ENCODE measurements at places on chromosomes 16 and 17. TPM values are rescaled to one million over a fixed set of nuclear protein-coding genes. Genes with fewer than 3 reads are reported as not detected.

PLLP gene
- total RNA-seq = 4.9 TPM

FOXC2 gene
- 11.3 TPM for total RNA-seq

PERCC1 gene
- 0.83 TPM for total RNA-seq

KREMEN2 gene
- 4.5 TPM for total RNA-seq

KLHL10 gene
- total RNA-seq = not detected

TRPV3 gene
- total RNA-seq = 3.4 TPM

WIPF2 gene
- total RNA-seq = 27.2 TPM

ARL5C gene
- not detected for total RNA-seq

KCNAB3 gene
- 2.8 TPM for total RNA-seq

CHP2 gene
- total RNA-seq = 0.17 TPM

CACNG5 gene
- 0.68 TPM for total RNA-seq

IRX3 gene
- total RNA-seq = 30.0 TPM

FBXO39 gene
- 0.26 TPM for total RNA-seq

FOXL1 gene
- 1.5 TPM for total RNA-seq

IL34 gene
- not detected for total RNA-seq

CA7 gene
- total RNA-seq = 0.70 TPM

MAP2K6 gene
- total RNA-seq = 11.9 TPM

TNFRSF17 gene
- total RNA-seq = not detected

CD2BP2 gene
- total RNA-seq = 68.9 TPM

SLFN12 gene
- 6.6 TPM for total RNA-seq

TPSB2 gene
- total RNA-seq = not detected

KRTAP2-1 gene
- total RNA-seq = not detected

BEAN1 gene
- 1.1 TPM for total RNA-seq

ZFHX3 gene
- 47.4 TPM for total RNA-seq

FOXF1 gene
- total RNA-seq = 3.4 TPM

C1QTNF8 gene
- total RNA-seq = not detected
